ENCODE measurements at places on chromosomes 2 and 18.

GRCh38 chr2:144333143-144333555 is 186.8 kb downstream of the ZEB2 start:
- DNase-seq = no peak

DNA sequence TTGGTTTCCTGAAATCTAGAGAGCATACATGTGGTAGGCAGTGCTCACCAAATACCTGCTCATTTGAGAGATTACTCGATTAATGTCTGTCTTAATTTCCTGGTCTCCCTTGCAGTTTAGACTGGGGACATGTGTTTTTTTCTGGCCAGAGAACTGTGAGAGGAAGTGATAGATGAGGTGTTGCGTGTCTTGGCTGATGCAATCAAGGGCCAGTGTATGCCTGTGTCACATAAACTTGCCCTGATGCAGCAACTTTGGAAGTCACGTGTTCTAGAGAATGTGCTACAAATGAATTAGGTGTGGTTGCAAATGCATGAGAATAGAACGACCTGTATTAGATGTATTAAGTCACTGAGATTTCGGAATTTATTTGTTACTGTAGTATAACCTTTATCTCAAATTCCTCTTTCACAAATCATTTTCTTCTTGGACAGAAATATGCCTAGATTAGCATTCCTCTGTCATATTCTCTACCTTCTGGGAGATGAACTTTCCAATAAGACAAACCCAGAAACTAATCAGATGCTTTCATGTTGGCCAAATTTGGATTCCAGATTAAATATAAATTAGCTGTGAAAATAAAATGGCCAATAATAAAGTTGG is 9.9 kb upstream of the IL1A start:
- DNase-seq = peak; percentile 68

DNA sequence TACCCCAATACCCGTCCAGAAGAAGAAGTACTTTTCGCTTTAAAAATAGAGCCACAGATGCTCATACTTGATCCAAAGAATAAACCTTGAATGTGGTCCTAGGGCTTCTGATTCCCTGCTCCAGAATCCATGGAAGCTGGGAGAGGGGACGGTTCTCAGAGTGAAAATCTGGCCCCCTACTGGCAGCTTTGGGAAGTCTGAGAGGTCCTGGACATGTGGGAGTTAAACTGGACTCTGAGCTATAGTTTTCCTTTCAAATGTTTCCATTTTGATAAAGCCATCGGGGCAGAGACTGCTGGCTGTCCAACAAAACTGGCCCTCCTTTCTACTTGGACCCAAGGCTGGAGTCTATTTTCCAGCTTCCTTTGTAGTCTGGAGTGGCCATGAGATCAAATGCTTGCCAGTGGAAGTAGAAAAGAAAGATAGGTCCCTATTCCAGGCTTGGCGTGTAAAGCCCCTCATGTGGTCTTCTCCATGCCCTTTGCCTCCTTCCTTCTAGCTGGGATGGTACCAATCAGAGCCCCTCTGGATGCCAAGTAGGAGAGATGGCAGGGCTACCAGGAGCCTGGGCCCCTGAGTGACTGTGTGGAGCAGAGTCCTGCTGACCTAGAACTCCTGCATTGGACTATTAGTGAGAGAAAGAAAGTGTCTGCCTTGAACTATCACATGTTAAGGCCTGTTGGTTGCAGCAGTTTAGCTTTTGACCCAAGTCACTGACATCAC is 37.7 kb upstream of the TBC1D8 start:
- no peak for DNase-seq

DNA sequence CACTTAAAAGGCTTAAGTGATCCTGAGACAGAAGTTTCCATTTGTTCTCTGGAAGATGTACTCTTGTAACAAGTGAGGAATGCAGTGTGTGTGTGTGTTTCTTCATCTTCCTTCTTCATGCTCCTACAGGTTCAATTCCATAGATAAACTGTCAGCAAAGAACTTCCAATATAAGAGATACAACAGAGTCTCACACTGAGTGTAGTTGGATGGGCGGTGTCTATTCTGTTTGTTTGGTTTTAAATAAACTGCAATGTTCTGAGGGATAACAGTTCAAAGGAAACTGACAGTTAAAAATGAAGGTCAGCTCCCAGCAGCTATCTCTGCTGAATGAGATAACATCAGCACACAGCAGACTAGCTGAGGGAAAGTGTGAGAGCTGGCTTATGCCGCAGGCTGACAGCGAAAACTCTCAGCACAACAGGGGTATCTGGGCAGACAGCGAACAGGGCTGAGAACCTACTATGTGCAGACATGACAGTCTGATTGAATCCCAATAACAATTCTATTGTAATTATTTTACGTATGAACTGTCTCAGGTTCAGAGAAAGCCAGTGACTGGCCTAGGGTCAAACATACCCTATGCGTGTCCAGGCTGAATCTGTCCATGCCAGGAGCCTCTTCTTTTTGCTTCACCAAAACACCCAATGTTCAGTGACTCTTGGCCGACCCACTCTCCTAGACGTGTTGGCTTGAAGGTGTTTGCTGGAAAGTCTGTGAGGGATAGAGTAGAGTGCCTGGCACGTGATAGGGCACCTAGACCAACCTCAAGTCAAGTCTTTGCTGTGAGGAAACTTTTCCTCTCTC is 201.9 kb upstream of the TRIB2 start:
- DNase-seq = no peak

DNA sequence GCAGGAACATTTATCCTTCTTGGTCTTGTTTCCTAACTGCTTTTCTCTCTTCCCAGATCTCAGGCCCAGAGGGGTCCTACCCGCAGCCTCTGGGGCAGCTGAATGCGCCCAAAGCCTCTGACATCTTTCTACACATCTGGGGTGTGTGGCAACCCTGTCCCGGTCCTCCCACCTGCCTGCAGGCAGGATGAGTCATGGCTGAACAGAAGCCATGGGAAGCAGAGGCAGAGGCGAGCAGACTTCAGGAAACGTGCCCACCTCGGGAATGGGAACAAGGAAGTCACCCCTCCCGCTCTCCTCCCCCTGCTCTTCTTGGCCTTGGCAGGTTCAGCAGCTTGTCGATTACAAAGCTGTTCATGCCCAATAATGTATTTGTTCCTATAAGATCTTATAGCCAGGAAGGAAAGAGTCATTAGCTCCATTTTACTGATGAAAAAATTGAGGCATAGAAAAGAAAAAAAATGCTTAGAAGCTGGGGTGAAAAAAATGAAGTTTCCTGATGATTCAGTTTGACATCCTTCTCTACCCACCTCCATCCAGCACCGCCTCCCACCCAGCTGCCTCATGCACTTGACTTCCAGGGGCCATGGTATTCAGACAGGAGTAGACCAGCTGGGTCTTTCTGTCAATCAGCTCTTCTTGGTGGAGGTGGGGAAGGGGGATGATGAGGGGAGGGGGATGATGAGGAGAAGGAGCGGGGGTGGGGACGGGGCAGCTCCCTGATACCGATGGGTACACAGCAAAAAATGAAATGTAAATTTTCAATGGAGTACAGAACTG is 10.4 kb upstream of the KCNF1 start:
- no peak for DNase-seq

DNA sequence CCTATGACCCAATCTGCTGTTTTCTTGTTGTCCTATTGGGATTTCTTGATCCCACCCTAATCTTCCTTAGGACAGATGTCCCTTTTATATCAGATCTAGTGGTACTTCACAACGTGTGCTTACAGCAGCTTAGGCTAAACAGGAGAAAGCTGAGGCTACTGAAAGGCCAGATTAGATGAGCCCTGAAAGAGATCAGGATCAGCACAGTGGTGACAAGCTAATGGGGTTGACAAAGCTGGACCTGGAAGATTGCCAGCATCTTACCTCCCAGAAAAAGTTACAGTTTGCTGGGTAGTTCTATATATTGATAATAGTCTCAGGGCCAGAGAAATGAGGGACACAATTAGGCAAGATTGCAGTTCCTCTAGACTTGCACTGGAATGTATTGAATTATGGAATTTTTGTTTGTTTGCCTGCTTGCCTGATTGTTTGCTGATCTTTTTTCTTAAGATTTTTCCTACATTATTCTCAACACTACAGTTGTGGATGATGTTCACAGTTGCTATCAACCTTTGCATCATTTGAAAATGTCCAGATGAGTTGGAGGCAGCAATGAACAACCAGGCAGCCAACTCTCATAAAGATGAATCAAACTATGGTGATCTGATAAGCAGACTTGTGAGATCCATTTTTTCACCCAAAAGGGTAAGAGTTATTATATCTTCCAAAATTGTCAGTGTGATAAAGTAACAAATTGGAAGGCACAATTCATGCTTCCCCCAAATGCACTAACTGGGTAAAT is 49.1 kb upstream of the PIK3C3 start:
- no peak for DNase-seq

- DNase-seq = no peak
Observed at GRCh38 chr2:10457846-10458598, 9.9 kb upstream of the ODC1 start.

- no peak for DNase-seq
Observed at GRCh38 chr18:78510636-78511035, 469.0 kb upstream of the SALL3 start.

- no peak for DNase-seq
Observed at GRCh38 chr18:2953935-2954653, 58.9 kb downstream of the LPIN2 start.

GRCh38 chr2:224682134-224682533 is 34.0 kb downstream of the CCDC195 start:
- DNase-seq = no peak

GRCh38 chr2:48929571-48930301 is 174.2 kb upstream of the LHCGR start:
- no peak for DNase-seq

- DNase-seq = no peak
Observed at GRCh38 chr2:165876712-165877111, 76.9 kb downstream of the TTC21B start.

DNA sequence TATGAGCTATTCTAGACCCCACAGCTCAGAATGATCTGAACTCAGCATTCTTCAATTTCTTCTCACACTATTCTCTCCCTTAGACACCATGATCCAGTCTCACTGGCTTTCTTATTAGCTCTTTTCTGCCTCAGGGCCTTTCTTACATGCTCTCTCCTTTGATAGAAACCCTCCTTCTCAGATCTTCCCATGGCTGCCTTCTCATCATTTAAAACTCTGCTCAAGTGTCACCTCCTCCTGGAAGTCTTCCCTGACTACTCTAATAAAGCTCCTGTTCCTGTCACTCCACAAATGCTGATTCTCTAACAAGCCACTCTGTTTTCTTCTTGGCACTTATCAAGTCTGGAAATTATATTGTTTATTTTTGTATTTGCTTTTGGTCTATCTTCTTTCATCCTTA is 131.1 kb downstream of the HNMT start:
- DNase-seq = no peak

DNA sequence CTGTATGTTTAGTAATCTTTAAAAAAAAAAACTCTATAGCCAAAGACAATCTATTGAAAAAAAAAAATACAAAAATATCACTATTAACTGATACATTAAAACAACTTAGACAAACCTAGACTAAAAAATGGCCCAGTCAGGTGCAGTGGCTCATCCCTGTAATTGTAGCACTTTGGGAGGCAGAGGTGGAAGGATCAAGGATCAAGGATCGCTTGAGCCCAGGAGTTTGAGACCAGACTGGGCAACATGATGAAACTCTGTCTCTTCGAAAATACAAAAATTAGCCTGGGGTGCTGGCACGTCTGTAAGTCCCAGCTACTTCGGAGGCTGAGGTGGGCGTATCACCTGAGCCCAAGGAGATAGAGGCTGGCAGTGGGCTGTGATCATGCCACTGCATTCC is 16.1 kb downstream of the ESCO1 start:
- no peak for DNase-seq

GRCh38 chr2:165681841-165682240 is 112.2 kb downstream of the GALNT3 start:
- DNase-seq = no peak

GRCh38 chr2:101558740-101559525 is 84.0 kb upstream of the RFX8 start:
- DNase-seq = no peak

- DNase-seq = no peak
Observed at GRCh38 chr2:225017713-225018112, 24.6 kb downstream of the DOCK10 start.

- DNase-seq = no peak
Observed at GRCh38 chr2:191489177-191489576, 188.8 kb upstream of the NABP1 start.

- no peak for DNase-seq
Observed at GRCh38 chr2:170314744-170315447, 136.9 kb downstream of the MYO3B start.

DNA sequence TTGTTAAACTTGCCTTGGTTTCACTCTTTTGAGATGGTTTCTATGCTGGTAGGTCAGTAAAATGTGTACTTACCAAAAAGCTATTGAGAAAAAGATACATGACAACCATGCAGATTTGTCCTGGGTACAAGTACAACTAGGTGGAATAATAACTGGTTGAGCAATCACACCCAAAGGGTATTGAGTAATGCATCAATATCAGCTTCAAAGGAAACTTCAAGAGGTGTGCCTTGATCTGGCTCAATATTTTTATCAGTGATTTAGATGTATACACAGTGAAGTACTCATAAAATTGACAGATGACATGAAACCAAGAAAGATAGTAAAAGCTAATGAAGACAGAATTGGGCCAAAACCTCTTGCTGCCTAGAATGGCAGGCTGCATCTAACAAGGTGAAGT is 21.7 kb upstream of the GALNT1 start:
- DNase-seq = no peak

GRCh38 chr2:85794491-85795121 is 40.8 kb downstream of the ATOH8 start:
- no peak for DNase-seq

GRCh38 chr18:22069916-22070315 is 99.5 kb upstream of the GATA6 start:
- no peak for DNase-seq

DNA sequence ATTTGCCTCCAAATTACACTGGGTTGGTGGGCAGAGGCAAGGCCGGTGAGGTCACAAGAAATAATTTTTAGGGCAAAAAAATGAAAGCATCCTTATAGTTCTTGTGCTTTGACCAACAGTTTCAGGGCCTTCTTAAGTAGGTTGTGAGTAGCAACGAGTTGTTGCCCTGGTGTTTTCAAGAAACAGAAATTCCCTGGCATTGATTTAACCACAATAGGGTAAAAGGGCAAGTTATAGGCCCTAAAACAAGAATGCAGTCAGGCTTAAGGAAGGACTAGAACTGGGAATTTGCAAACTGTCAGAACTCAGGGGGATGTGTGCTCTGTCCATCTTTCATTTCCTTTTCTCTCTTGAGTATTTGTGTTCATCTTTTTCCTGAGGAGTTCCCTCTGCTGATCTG is 46.1 kb upstream of the STPG4 start:
- no peak for DNase-seq

Data from non-pigmented ciliary epithelial cell (primary cell).